Hematopoietic multipotent progenitor cell (in vitro differentiated cells): ENCODE measurements at places on chromosomes 13 and 19.
A peak's percentile ranks its signal among the peaks of the same experiment; 100 is the strongest.

DNA sequence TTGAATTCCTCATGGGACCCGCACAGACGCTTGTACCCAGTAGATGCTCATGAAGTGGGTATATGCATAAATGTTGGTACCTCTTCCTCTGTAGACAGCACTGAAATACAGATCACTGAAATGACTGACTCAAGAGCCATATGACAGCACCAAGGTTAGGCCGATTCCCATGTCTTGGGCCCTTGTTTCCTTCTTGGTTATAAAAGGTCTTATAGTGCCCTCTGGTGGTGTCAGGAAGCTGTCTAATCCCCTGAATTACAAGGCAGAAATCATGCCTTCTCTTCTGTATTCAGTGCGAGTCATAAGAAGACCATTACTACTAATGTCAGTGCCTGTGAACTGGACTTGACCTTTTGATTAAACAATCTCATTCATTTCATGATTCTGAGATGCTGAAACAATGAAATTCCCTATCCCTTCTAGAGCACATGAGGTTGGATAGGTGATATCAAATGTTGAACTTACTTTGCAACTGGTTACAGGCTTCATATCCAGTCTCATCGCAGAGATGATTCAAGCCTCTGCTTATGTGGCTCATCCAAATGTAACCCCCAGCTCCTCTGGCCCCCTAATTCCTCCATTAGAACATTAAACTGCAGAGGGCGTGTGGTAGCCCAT is 59.7 kb downstream of the SPATA13 start:
- DNase-seq: peak; percentile 77

GRCh38 chr13:79972066-79972569 is 368.8 kb downstream of the SPRY2 start:
- DNase-seq: no peak

- DNase-seq: no peak
These were observed 6.7 kb downstream of the ERCC5 start for GRCh38 chr13:102852556-102852955.

DNA sequence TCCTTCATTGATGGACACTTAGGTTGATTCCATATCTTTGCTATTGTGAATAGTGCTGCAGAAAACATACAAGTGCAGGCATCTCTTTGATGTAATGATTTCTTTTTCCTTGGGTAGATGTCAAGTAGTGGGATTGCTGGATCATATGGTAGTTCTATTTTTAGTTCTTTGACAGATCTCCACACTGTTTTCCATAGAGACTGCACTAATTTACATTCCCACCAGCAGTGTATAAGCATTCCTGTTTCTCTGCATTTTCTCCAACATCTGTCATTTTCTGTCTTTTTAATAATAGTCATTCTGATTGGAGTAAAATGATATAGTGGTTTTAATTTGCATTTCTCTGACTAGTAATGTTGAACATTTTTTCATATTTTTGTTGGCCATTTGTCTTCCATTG is 116.7 kb downstream of the LMO7 start:
- DNase-seq: no peak

DNA sequence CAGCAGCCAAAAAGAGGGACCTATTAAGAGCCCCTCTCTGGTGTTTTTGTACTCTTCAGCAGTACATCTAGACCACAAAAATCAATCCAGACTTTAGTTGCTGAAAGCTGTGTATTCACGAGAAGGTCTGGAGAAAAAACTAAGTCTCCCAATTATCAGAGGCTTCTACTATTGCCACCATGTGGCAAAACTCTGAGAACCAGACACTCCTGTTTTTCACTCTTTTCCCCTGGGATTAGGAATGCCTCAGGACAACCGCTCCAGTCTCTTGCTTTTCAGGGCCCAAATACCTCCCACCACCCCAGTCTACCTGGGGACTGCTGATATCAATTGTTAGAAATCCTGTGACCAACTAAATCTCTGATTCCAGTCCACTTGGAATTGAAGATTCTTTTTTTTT is 30.1 kb upstream of the OBI1 start:
- DNase-seq: no peak

DNA sequence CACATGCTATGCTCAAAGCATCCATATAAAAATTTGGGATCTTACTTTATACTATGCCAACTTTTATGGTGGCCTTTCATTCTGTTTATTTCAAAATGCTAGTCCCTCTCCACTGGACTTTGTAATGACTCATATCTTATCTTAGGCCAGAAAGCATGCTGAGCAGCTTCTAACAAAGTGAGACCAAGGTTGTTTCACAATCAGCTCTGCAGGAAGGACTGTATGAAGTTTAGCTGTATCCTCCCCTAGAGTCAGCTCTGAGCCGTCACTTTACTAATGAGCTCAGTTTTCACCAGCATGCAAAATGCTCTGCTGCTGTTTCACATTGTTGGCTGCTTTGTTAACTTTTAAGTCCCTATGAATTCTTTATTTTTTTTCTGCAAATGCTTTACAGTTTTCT is 1608.8 kb downstream of the OLFM4 start:
- no peak for DNase-seq

DNA sequence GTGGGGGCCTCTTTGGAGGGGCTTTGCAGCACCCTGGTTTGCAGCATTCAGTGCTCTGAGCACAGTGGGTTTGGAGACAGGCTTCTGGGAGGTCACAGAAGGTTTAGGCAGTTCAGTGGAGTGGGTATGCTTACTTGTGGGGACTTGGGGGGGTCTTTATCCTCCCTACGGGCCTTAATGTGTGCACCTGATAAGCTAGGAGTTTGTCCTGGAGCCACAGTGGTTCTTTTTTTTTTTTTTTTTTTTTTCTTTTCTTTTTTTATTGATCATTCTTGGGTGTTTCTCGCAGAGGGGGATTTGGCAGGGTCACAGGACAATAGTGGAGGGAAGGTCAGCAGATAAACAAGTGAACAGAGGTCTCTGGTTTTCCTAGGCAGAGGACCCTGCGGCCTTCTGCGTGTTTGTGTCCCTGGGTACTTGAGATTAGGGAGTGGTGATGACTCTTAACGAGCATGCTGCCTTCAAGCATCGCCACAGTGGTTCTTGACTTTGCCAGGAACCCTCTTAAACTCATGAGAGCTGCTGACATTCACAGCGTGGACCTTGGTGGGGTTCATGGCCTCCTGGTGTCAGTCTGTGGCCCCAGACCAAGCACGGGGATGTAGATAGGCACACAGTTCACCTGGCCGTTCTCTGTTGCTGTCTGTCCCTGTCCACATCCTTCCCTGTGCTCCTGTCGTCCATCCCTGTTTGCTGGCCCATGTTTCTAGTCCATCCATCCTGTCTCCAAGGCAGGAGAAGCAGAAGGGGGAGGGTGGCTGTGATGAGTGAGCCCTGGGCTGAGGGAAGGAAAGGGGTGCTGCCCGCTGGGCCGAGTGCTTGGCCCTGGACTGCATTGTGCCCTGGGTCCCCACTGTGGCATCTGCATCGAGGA is 2.7 kb downstream of the EGLN2 start:
- DNase-seq: no peak

DNA sequence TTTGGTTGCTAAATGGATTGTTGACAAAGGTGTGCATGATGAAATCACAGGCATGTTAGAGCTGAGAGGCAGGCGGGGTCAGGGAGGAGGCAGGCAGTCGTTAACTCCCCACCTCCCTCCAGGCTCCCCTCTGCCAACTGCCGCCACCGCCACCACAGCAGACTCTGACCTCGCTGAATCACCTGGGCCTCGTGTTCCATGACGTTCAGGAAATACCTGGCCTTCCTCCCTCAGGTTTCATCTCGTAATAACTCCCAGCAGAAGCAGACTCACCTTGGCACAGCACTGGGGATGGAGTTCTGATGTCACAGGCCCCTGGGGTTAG is 198.5 kb downstream of the KATNAL1 start:
- no peak for DNase-seq
